NCI-H226 (cell line): ENCODE measurements at places on chromosomes 3 and 15.

DNA sequence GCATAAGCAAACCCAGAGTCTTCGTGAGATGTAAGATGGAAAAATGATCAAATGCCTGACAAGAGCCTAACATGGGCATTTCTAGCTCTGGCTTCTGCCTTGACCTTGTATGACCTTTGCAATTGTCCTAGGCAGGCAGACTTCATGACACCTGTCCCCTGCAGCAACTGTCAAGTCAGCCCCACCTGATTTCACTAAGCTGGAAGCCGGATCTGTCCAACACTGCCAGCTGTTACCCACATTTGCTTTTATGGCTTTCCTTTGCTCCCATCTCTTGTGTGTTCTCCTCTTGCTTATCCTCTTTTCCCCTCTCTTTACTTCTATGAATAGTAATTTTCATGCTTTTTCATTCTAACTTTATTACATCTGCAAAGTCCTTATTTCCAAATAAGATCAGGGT is 48.5 kb upstream of the TNIK start:
- no peak for DNase-seq

DNA sequence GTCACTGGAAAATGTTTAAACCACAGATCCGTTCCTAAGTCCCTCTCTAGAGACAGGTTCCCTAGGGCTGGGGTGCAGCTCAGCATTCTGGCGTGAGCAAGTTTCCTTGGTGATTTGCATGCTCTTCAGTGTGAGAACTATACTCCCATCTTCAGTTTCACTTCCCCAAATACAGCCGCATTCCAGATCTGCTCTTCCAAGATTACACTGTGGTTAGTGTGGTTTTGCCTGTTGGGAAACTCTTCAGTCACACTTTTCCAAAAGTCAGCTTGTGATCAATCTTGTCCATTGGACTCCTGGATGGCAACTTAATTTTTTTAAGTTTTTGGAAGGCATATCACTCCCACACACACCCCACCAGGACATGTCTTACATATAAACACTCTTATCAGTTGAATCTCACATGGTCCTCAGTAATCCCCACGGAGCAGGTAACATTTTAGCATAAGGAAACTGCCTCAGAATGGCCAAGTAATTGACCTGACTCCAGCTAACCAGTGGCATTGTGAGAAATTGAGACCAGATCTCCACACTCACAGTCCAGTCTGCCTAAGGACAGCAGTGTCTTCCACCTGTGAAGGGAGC is 33.5 kb upstream of the PTPN23 start:
- peak; percentile 81 for DNase-seq

DNA sequence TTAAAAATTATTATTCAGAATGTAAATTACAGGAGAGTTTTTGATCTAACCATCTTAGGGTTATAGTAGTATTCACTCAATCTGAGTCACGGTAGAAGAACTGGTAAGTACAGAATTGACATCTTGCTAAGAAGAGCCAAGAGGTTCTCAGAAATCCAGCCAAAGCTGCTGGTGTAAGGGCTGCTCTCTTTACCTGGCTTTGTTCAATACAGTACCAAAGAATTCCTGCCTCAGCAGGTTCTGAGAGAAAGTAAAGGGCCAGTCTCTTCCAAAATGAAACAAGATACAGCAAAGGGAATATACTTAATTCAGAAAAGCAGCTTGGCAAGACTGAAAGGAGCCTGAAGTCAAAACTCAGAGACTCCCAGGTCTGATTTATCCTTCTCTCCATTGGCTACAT is 193.1 kb downstream of the TNIK start:
- DNase-seq: no peak

- DNase-seq: no peak
Measured at GRCh38 chr3:23815879-23816278, 10.1 kb downstream of the UBE2E1 start.

DNA sequence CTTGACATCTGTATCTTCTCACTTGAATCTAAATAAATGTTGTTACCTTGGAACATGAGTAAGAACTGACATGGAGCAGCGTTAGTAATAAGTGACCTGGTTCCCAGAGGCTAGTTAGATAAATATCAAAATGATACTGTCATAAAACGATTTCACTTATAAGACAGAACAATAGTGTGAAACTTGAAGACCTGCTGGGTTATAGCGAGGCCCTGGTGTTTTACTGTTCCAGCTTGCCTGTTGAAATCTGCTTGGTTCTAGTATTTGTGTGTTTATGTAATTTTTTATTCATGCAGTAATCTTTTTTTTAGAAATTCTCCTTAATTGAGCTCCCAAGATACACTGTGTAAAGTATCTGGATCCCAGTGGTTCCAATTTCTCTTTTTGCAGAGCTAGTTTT is 129.4 kb downstream of the CACNA2D3 start:
- DNase-seq: no peak

GRCh38 chr15:60118146-60118545 is 114.0 kb downstream of the FOXB1 start:
- no peak for DNase-seq

DNA sequence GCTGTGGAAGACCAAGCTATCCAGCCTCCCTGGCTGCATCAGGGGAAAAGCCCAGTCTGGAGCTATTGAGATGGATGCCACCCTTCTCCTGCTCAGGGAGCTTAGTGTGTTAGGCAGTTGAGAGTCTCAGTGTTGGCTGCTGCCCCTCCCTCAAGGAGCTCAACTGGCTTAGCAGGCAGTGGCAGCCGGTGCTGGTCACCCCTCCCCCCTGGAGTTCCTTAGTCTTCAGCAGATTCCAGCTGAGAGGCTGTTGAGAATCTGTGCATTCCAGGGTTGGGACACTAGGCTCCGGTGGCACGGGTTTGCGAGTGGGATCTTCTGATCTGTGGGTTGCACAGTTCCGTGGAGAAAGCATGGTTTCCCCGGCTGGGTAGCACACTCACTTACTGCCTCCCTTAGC is 883.8 kb downstream of the NSUN3 start:
- no peak for DNase-seq

- DNase-seq: peak; percentile 87
Measured at GRCh38 chr3:61894988-61895935, 333.9 kb downstream of the PTPRG start.

- no peak for DNase-seq
Measured at GRCh38 chr3:121989943-121990342, 32.1 kb downstream of the ILDR1 start.

GRCh38 chr15:39966521-39966920 is 32.6 kb downstream of the EIF2AK4 start:
- DNase-seq: no peak
